CD4-positive, alpha-beta T cell treated with Interleukin-4 for 1 hour (primary cell): ENCODE measurements at places on chromosomes 1 and 21.

DNA sequence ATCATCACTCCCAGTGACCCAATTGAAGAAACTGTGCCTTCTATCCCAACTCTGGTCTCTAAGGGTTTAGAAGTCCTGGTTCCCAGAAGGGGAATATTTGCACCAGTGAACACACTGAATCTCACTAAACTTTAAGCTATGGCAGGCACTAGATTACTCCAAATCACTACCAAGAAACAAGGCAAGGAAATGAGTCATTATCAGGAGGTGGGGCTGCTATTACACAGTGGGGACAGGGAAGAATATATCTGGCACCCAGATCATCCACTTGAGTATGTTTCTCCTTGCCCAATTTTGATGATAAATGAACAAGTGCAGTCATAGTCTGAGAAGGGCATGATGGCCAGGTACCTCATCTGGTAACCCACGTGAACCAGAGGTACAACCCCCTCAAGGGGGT is 7.0 kb downstream of the MRPL9 start:
- DNase-seq: no peak

- no peak for DNase-seq
Observed at GRCh38 chr1:229768232-229768631, 142.2 kb downstream of the URB2 start.

DNA sequence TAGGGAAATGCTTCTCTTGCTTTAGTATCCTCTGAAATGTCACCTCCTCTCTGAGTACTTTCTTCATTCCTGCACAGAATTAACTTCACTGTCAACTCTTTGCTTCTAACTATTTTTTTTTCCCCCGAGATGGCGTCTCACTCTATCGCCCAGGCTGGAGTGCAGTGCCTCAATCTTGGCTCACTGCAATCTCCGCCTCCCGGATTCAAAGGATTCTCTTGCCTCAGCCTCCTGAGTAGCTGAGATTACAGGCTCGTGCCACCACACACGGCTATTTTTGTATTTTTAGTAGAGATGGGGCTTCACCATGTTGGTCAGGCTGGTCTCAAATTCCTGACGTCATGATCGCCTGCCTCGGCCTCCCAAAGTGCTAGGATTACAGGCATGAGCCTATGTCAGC is 1.4 kb upstream of the PLPP3 start:
- no peak for DNase-seq

GRCh38 chr1:74504125-74504932 is 8.1 kb downstream of the LRRC53 start:
- peak; percentile 36 for DNase-seq

DNA sequence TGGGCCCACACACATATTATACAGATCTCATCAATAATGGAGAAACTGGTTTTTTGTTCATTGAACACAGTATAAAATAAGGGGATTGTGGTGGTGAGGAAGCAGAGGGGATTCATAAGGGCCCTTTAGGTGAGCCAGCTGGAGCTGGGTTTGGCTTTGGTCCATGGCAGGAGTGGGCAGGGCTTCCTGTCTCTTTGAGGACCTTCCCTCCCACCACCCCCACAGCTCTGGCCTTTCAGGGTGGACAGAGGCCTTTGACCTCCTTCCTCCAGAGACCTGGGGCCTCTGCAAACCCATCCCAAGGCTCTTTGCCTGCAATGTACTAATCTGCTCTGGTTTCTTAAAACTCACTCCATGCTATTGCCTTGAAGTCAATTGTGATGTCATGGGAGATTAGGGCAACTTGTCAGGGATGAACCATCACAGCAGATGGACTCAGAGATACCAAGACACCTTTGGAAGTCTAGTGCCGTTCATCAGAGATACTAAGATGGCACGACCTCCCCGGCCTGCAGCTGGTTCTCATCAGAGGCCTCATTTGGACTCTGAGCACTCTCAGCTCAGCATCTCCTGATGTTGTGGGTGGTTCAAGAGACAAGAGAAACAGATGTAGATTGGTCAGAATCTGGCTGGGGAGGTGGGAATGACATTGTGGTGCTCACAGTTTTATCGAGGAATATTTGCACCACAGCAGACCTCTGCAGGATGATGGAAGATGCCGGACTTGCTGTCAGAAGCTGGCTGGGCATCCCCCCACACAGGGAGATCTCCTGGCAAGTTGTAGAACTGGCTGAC is 37.9 kb downstream of the LHX4 start:
- DNase-seq: no peak

GRCh38 chr1:83029050-83029449 is 969.9 kb downstream of the TTLL7 start:
- DNase-seq: no peak

- no peak for DNase-seq
Observed at GRCh38 chr1:29563092-29563491, 326.8 kb downstream of the PTPRU start.

DNA sequence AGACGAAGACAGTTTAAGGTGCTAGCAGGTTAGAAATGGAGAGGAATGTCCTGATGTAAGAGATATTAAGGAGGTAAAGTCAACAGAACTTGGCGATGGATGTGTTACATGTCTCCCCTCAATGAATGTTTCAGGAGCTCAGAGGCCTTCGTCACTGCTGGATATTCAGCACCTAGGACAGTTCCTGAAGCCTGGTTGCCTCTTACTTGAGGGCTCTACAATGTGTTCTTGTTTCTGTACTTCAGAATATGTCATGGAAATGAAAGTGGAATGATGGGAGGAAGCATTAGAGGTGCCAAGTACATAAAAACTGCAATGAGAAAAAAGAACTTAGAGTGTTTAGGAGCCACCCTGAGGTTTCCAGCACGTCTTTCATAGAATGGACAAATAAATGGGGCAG is 17.7 kb downstream of the TNR start:
- DNase-seq: no peak

- DNase-seq: no peak
Observed at GRCh38 chr1:216921866-216922265, 198.6 kb upstream of the ESRRG start.

GRCh38 chr1:225508538-225509375 is 80.9 kb upstream of the LBR start:
- no peak for DNase-seq

- no peak for DNase-seq
Observed at GRCh38 chr1:20666146-20666545, 5.0 kb upstream of the DDOST start.

DNA sequence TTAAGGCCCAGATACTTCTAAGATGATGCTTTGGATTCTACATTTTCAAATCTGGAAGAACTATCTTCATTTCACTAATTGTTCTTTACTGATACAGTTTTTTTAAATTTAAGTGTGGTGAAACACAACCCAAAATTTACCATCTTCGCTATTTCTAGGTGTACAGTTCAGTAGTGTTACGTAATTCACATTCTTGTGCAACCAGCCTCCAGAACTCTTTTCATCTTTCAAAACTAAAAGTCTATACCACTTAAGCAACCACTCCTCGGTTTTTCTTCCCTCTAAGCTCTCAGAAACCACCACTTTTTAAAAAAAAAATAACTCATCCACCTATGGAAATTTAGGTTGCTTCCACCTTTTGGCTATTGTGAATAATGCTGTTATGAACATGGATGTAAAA is 220.7 kb downstream of the PDE4B start:
- DNase-seq: no peak

DNA sequence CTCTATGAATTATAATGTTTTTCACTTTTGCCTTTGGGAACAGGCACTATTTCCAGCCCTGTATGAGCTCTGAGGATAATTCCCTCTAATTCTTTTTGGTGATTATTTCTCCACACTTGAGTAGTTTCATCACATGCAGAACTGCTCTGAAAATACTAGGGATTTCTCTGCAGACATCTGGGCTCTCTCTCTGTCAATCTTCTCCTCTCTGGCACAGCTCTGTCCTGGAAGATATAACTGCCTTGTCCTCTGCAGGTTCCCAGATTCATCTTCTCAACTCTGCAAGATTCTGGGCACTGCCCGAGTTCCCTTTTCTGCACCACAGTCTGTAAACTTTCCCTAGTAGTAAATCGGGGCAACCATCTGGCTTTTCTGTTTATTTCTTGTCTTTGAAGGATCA is 131.3 kb upstream of the FMN2 start:
- no peak for DNase-seq

DNA sequence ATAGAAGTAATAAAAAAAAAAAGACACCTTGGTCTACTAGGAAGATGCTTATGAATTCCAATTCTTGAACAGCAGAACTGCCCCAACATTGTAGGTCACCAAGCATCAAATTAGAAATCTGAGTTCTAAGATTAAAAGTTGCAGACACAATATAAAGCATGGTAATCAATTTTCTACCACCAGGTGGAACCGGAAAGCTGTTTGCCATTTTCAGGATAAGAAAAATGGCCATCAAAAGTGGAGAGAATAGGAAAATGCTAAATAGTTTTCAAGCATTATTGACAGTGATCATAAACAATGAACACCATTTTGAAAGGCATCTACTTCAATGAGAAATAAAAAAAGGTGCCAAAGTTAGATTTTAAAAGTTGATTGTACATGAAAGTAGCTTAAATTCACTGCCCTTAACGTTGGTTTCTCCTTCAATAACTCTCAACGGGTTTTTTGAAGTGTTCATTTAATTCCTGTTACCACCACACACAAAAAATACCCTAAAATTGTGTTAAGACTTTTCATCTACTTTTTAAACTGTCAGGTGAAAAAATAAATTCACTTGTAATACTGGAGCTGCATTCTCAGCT is 252.9 kb downstream of the KCNT2 start:
- no peak for DNase-seq

- no peak for DNase-seq
Observed at GRCh38 chr1:93235261-93235660, 54.7 kb downstream of the CCDC18 start.

DNA sequence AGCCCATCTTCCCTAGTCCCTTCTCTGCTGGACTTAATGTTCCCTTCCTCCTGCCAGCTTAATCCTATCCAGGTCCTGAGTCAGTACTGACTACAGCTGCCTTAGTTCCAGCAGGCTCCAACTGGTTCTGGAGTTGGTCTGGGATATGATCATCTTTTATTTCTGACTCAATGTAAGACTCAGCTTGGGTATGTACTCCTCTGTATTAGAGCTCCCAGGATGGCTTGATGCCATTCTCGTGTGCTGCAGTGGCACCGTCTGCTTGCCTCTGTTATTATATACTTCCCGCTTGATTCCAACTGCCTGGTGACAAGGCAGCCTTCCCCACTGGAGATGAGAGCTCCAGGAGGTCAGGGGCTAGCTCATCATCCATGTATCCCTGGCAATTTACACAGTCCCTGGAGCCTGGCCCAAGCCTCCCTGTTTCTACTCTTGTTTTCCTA is 164.4 kb upstream of the DPT start:
- no peak for DNase-seq

DNA sequence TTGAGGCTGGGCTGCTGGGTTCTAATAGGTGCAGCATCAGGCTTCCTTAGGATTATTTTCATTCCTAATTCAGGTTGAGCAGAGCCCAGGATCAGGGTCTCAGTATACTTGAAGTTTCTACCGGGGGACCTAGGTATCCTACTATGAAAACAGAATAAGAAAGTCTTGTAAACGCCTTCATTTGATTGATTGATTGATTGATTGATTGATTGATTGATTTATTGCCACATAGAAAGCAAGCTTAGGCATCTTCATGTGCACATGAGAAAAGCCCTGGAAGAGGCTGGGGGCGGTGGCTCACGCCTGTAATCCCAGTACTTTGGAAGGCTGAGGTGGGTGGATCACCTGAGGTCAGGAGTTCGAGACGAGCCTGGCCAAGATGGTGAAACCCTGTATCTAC is 97.4 kb upstream of the BMP8A start:
- DNase-seq: no peak

DNA sequence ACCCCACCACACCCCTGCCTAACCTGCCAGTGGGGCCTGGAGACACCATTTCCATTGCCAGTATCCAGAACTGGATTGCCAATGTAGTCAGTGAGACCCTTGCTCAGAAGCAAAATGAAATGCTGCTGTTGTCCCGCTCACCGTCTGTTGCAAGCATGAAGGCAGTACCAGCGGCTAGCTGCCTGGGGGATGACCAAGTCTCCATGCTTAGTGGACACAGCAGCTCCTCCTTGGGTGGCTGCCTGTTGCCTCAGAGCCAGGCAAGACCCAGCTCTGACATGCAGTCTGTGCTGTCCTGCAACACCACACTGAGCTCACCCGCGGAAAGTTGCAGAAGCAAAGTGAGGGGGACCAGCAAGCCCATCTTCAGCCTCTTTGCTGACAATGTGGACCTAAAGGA is 33.4 kb downstream of the STYXL2 start:
- DNase-seq: no peak

GRCh38 chr1:161953256-161953920 is 70.3 kb downstream of the OLFML2B start:
- DNase-seq: no peak

DNA sequence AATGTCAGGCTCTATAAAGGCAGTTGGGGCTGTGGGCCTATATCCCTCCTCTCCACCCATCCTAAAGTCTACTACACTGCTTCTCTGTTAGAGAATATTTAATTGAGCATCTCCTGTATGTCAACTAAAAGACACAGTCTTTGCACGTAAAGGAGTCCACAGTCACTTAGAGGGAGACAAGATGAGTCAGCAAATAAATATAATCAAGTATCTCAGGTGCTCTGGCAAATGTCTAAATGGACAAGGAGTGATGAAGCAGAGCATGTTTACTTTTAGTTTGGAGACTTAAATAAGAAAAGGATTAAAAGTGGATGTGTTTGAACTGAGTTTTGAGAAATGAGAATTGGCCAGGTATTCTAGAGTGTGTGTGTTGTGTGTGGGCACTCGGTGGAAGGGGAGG is 41.8 kb upstream of the RAP1A start:
- no peak for DNase-seq

- no peak for DNase-seq
Observed at GRCh38 chr1:9395018-9395417, 102.3 kb downstream of the SPSB1 start.

DNA sequence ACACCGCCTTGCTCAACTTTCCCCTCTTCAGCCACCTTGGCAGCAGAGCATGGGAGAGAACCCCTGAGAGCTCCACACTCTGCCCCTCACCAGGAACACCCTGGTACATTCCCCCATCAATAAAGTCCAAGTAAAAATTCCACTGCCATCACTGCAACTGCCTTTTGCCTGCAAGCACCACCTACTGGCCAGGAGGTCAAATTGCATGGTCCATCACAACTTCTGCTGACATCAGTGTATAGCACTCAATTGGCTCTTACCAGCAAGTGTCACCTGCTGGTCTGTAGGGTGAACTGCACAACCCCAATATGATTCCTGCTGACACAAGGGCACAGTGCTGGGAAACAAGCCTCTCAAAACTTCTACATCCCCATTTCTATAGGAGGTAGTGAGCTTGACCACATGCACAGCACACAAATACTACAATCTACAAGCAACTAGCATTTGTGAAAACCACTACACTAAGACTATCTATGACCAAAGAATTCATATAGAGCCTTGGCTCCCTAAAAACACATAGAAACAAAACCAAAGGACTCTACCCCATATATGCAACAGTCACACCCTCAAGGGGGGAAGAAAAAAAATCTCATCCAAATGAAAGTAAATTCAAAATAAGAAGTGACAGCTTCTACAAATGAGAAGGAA is 69.2 kb downstream of the FASLG start:
- peak; percentile 56 for DNase-seq

GRCh38 chr1:230853731-230854130 is 14.6 kb downstream of the C1orf198 start:
- DNase-seq: no peak
